ENCODE measurements at places on chromosomes 4 and X.

DNA sequence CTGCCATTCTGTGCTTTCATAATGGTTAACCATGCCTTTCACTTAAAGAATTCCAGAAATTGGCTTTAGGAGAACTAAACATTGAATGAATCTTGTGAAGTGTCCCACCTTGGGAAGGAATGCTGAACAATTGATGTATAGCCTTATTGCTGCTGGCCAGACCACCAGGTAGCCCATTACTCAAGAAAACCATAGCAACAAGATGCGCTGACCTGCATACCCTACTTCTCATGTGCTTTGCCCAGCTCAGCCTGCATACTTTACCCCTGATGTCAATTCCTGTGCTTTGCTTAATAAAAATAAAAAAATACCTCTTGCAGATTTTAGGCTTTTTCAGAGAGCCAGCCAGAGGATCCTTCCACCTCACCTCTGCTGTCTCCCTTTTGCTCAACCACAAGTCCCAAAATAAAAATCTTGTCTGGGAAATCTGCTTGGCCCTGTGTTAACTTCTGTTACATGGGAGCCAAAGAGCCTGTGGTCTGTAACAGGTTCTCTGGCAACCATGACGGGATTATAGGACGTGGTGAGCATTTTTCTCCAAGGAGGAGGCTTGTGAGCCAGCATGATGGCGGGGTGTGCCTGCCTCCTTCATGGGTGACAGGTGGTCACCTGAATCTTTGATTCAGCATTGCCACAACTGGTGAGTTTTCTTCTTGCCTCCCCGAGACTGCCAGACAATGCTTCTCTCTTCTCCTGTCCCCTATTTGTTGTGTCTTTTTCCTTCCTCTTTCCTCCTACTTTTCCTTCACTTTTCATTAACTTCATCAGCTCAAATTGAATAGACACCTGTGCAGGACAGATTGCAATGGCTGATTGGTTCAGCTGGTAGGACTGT lies 106.8 kb downstream of the ARSJ start:
- DNase-seq, result no peak

GRCh38 chr4:139509727-139510410 lies 46.1 kb downstream of the SETD7 start:
- no peak for DNase-seq

DNA sequence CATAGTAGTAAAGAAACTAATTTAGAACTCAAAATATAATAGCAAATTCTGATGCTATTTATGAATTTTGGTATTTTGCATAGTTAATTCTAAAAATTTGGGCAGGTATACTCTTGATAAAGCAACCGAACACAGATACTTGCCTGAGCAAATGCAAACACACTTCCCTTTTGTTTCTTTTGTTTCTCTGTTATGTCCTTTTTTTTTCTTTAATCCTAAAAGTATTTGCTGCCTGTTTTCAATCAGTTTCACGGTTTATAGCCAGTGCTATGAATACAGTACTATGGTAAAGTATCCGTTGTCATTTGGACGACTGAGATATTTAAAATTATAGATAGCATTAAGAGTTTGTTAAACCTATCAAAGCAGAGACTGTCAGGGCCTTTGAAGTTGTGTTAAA lies 84.3 kb upstream of the HPRT1 start:
- DNase-seq, result no peak

DNA sequence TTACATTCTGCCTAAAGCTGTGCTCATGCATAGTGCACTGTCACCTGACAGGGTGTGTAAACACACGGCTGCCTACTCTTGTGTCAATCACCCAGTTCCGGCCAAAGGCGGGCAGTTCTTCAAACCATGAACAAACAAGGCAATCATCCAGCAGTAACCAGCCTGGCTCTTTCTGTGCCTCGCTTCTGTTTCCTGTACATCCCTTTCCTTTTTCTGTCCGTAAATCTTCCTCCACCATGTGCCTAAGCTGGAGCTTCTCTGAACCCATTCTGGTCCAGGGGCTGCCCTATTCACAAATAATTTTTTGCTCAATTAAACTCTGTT lies 60.8 kb upstream of the CBR4 start:
- no peak for DNase-seq

DNA sequence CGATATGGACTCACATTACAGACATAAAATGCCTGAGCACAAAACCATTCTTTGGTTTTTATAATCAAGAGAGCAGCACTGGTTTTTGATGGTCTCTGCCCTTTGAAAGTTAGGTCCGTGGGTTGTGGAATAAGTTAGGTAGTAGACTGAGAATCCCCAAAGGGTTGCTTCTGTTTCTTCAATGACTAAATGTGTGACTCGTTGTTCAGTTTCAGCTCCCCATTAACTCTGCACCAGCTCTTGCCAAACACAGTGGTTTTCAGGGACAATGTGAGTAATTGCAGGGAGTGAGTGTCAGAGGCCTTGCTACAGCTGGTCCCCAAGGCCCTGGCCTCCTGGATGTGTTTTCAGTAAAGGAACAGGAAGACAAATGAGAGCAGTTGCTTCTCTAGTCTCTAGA lies 24.8 kb downstream of the SMIM20 start:
- no peak for DNase-seq

GRCh38 chr4:1226144-1226481 lies 22.8 kb downstream of the CTBP1 start:
- DNase-seq, result no peak

- DNase-seq, result no peak
Observed at GRCh38 chr4:183746305-183747229, 87.5 kb downstream of the TRAPPC11 start.

DNA sequence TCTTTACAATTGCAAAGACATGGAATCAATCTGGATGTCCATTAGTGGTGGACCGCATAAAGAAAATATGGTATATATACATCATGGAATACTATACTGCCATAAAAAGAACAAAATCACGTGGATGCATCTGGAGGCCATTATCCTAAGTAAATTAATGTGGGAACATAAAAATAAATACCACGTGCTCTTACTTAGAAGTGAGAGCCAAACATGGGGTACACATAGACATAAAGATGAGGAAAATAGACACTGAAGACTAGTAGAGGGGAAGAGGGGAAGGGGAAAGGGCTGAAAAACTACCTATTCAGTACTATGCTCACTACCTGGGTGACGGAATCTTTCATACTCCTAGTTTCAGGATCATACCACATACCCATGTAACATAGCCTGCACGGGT lies 179.3 kb upstream of the TECRL start:
- no peak for DNase-seq

DNA sequence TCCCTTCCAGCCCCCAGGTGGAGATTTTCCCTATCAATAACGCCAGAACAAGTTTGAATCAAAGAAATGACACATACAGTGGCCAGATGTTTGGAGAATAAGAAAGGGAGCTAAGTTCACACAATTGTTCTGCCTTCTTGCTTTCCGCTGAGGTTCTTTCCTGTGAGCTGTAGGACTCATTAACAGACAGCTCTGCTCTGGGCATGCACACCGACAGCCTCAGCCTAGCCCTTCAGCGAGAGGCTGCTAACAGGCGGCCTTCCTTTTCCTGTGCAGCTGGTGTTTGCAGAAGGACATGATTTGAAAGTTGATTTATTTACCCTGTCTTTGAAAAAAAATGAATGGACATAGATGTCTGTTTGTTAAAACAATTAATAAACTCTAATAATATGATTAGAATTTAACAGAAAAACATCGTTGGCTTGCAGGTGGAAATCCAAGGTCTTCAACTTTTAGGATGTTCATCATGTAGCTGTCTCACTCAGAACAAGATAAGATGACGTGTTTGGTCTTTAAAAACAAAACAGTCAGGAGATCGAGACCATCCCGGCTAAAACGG lies 183.3 kb downstream of the KDR start:
- DNase-seq, result no peak

DNA sequence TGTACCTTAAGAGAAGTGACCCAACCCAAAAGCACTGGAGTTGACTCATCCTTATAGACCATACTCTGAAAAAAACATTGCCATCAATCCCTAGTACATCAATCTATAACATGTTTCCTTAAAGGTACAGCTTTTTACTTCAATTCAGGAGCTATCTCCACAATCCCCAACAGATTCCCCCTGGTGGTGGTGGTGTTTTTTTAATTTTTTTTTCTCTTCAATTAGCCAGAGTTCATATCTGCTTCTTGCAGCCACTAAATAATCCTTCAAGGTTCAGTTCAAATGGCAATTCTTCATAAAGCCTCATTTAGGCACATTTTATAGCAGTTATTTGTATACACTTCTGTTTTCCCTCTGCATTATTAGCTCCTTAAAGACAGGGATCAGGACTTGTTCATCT lies 60.7 kb upstream of the KDR start:
- DNase-seq, result no peak

GRCh38 chr4:146155152-146155724 lies 20.3 kb upstream of the LSM6 start:
- DNase-seq, result no peak

DNA sequence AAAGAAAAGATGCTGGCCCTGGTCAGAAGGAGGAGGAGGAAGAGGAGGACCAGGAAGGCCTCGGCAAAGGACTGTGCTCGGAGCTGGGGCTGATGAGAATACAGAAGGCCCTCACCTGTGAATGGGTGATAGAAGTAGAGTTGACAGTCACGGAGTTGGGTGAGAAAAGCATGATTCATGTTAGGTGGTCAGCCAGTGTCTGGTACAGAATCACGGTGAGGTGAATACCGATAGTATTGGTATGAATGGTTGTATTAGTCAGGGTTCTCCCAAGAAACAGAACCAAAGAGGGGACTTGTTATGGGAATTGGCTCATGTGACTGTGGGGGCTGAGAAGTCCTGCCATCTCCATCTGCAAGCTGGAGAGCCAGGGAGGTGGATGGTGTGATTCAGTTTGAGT lies 32.5 kb upstream of the FAM156A start:
- no peak for DNase-seq

DNA sequence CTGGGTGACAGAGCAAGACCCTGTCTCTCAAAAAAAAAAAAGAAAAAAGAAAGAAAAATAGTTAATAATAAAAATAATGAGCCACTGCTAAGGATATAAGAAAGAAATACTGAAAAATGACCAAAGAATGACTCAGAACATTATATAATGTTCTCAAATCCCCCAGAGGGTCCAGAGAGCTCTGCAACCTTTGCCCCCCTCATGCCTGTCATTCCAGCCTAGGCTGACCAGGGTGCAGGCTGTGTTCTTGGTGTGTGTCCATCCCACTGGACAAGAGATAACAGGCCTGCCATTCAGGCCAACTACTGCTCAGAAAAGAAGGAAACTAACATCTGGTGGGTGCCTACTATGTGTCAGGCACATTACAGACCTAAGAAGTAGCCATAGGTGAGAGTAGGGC lies 72.7 kb upstream of the EDNRA start:
- no peak for DNase-seq

- no peak for DNase-seq
Observed at GRCh38 chr4:69440308-69440707, 55.4 kb downstream of the UGT2B4 start.

All from amygdala (tissue), 56 donors.